ENCODE measurements at places on chromosomes 12 and 14.

GRCh38 chr12:13900718-13901117 lies 80.7 kb downstream of the GRIN2B start:
- no peak for DNase-seq

DNA sequence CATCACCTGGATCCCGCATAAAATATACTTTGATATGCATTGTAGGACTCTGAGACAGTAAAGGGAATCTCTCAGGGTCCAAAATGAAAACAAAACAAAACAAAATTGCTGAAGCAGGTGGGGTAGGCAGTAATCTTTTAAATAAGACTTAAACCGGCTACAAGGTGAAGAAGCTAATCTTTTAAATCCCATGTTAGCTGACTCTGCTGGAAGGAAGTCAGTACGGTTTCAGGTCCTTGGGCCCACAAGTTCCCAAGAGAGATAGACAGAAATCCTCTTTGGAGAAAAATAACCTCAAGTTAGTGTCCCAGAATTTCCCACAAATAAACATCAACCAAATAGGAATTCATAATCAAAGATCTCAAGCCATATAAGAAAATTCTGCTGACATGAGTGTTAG lies 5.0 kb upstream of the EPS8 start:
- no peak for DNase-seq

- no peak for DNase-seq
These were observed 14.6 kb downstream of the ACTN1 start for GRCh38 chr14:68964300-68965093.

GRCh38 chr12:106851306-106851705 lies 76.8 kb downstream of the RIC8B start:
- DNase-seq = no peak

DNA sequence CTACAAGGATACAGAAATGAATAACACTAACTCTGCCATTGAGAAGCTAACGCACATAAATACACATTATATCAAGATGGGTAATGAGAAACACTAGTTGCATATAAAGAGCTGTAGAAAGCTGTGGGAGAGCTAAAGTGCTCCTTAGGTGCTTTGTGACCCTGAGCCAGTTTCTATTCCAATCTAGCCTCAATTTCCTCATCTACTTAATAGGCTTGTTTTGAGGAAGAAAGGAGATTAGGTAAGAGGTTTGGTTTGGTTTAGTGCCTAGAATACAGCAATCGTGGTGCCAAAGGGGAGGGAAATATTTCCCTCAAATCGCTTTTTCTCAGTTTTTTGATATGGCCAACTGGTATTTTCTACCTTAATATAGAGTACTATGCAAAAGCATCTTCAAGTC lies 994 bp downstream of the SRP54 start:
- no peak for DNase-seq

DNA sequence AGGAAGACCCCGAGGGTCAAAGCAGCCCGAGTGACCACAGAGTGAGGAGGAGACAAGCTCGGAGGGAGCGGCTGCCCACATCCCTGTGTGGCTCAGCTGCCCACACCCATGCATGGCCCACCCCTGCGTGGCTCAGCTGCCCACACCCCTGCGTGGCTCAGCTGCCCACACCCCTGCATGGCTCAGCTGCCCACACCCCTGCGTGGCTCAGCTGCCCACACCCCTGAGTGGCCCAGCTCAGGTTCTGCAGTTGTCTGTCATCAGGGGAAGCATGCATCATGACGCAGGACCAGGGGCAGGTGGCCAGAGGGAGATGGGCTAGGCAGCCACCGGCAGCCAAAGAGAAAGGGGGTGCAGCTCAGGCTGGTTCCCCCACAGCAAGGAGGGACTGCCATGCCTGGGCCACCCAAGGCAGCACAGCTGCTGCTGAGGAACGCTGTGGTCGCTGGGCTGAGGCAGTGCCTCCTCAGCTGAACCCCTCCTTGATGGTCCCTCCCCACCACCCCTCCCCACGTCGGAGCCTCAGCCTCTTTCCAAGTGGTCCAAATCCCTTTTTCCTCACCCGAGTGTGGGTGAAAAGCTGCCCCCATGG lies 33.3 kb upstream of the NUDT14 start:
- no peak for DNase-seq

DNA sequence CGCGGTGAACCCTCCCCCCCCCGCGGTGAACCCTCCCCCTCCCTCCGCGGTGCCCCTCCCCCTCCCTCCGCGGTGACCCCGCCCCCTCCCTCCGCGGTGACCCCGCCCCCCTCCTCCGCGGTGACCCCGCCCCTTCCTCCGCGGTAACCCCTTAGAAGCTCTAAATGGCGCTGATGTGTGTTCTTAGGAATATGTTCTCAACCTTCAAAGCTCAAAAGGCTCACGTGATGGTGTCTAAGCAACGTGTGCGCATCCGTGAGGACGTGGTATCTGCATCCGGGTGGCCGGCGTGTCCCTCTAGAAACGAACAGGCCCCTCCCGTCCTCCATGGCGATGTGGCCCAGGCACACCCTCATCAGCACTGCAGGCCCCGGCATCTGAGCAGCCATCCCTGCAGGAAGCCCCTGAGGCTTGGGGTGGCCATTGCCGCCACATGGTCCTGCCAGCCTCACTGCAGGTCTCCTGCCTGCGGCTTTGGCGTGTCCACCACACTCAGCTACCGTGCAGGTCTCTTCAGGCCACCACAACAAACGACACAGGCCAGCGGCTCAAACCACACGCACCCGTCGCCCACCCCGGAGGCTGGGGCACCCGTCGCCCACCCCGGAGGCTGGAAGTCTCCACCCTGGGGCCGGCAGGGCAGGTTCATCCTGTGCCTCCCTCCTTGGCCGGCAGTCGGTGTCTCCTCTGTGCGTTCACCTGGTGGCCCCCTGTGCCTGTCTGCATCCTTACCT lies 14.5 kb upstream of the FBRSL1 start:
- no peak for DNase-seq

GRCh38 chr14:21373980-21374379 lies 9.8 kb downstream of the SUPT16H start:
- no peak for DNase-seq

- no peak for DNase-seq
These were observed 68.9 kb upstream of the BBS10 start for GRCh38 chr12:76417116-76417515.

- no peak for DNase-seq
These were observed 104.0 kb upstream of the BCAT1 start for GRCh38 chr12:25052914-25053211.

- DNase-seq = no peak
These were observed 2.2 kb downstream of the SCNN1A start for GRCh38 chr12:6373022-6373787.

DNA sequence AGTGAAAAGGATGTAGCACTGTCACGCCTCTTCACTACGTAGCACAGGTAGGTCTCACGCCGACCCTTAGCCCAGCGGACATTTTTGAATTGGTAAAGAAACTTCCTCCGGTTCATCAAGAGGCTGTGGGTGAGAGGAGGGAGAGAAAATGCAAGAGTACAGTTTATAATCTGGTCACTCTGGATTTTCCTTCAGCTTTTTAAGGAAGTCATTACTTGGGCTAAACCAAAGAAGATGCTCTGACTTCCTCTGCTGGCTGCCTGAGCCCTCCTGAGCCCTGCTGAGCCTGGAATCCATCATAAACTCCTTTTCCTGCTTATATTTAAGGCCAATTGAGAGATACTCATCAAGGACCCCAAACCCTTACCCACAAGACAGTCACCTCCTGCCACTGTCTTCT lies 5.8 kb downstream of the AICDA start:
- DNase-seq = no peak

DNA sequence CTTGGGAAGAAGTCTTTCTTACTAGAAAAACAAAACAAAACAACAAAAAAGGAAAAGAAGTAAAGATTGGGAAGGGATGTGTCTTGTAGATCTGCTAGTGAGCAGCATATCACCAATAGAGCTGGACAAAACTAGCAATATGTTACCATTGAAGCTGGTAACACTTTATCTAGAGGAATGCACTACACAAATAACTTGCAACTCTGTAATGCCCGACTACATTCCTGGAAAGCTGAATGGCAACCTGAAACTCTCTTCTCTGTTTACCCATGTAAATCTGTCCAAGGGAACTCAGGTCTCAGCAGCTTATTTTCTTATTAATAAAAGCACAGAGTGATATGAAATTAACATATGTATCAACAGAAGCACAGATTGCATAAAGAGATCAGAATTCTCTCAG lies 624.4 kb downstream of the KCNH5 start:
- no peak for DNase-seq

- DNase-seq = no peak
These were observed 183.8 kb downstream of the PAX9 start for GRCh38 chr14:36845356-36846012.

DNA sequence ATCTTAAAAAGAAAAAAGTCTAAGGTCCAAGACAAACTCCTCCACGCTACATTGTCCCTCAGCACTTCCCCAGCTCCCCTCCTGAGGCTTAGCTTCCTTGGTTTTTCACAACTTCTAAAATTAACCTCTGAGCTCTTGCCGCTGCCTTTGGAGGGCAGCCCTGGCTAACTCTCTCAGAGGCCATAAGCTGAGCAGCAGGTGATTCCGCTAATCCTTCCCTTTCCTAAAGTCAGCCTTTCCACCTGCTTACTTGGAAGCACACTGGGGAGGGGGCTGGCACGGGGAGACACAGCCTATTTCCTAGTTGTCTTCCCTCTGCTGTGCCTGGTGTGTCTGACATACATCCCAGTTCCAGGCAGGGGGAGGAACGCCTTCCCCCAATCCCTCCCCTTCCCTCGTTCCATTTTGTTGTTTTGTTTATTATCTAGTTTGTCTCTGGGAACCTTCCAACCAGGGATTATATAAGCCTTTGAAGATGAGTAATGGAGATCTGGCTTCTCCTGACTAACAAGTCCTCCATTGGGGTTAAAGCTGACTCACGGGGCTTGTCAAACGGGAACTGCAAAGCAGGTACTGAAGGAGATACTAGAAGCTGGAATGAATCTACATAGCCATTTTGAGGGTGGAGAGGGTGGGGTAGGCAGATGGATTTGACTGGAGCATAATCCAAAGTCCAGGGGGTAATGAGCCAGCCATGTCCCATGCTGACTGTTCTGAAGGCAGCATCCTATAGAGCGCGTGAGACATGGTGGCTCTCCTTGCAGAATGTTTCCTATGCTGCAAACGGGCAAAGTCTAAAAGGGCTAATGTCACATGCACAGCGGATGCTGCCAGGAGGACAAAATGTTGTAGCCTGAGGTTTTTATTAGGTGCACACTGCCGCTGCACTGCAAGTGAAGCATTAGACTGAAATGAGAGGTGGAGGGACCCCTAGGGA lies 230.8 kb downstream of the FOXN3 start:
- no peak for DNase-seq

DNA sequence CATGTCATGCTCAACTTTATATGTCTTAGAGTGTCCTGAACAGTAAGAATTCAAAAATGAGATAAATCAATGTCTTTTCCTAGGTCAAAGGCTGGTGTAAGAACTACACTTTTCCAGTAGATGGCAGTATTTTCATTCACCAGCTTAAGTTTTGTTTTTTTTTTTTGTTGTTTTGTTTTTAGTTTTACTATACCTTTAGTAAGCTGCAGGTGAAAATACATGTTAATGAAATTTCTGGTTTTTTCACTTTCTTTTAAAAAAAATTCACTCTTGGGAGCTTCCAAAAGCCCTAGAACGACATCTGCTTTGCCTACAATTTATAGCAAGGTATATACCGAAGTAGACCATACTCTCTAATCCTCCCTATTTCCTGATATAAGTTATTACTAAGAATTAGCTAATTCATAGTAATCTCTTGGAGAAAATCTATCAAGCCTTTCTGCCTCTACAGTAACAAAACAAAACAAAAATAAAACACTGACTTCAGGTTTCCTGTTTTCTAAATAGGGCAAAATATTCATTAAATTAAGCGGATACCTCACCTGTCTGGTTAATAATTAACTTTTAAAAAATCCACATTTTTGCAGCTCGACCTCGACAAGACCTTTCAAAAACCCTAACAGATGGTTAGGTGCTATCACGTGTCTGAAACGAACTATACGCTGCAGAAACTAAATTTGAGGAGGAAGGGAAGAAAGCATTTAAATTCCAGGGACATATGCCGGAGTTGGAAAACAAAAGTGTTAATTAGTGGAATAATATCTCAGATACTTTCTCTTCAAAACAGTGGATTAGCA lies 2.7 kb upstream of the SAMD4A start:
- peak; percentile 50 for DNase-seq

- DNase-seq = no peak
These were observed 22.4 kb downstream of the RFX4 start for GRCh38 chr12:106605254-106605653.

DNA sequence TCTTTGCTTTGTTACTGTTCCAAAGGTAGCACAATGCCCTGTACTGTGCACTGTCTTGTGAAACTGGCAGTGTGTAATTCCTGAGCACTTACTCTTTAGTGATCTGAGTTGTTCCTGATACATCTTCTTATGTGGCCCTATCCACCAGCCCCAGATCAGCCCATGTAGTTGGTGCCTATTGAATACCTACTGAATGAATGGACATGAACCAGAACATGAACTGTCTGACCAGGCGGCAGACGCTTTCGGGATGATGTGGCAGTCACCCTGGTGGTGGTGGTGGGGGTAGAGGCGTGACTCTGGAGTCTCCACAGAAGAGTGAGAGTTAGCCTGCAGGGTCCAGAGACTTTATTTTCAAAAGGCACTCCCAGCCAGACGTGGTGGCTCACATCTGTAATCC lies 46.6 kb upstream of the PAPOLA start:
- DNase-seq = no peak

DNA sequence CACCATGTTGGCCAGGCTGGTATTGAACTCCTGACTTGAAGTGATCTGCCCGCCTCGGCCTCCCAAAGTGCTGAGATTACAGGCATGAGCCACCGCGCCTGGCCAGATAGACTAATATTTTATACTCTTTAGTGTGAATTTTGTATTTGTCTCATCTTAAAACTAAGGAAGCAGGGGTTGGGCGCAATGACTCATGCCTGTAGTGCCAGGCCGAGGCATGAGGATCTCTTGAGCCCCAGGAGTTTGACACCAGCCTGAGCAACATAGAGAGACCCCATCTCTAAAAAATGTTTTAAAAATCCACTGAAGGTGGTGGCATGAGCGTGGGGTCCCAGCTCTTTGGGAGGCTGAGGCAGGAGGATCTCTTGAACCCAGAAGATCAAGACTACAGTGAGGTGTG lies 9.0 kb downstream of the DYNC1H1 start:
- no peak for DNase-seq

- DNase-seq = no peak
These were observed 192.7 kb downstream of the BTG1 start for GRCh38 chr12:91952916-91953315.

DNA sequence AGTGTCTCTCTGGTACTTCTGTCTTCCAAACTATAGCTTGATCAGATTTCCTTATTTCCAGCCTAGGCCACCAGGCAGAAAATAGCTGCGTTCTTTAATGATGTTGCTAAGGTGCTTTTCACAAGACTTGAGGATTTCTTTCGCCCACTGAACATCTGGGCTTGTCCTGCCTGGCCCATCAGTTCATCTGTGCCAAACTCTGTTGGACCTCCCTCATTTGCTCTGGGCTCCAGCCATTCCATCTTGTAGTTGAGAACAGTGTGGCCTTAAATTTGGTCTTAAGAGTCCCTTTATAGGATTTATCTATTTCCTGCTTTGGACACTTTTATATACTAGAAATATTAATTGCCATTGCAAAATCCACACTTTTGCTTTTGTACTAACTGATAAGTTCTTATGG lies 109.6 kb downstream of the TTLL5 start:
- DNase-seq = no peak
